ENCODE measurements at places on chromosomes 2 and 18.

GRCh38 chr2:233354500-233354924 is 218 bp downstream of the DGKD start:
- DNase-seq, result no peak

- DNase-seq, result peak; percentile 77
Observed at GRCh38 chr2:28300485-28301341, 91.9 kb upstream of the FOSL2 start.

DNA sequence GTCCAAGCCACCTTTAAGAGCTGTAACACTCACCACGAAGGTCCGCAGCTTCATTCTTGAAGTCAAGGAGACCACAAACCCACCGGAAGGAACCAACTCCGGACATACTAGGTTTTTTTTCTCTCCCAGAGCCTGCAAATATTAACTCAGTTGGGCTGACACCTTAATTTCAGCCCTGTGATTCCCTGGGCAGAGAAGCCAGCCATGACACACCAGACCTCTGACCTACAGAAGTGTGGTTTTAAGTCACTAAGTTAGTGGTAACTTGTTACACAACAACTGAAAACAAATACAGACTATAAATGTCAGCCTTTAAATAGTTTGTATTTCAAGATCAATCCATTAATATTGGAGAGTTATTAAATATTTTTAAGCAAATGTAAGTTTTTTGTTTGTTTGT is 855.1 kb downstream of the TMEM182 start:
- no peak for DNase-seq

DNA sequence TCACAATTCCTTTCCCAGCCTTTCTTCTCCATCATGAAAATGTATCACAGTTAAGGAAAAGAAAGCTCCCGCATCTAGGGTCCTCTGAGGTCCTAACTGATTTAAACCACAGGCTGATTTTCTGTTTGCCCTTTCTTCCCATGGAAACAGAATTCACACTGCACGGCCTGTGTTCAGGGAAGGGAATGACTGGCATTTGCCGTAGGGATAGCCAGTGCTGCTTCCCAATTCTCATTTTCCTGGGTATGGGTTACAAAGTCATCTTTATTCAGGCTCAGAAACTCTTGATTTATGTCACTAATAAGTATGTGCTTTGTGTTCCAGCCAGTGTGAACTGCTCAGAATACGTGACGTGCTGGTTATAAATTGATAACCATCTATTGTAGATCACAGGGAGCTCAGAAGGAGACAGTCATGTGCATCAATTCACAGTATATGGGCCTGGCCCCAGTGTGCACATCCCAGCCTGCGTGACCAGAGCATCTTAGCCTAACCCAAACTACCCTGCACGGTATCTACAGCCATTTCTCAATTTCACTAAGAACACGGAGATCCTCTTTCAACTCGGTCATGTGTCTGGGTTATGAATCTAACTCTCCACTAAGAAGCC is 163.3 kb downstream of the LRRC30 start:
- DNase-seq, result no peak

DNA sequence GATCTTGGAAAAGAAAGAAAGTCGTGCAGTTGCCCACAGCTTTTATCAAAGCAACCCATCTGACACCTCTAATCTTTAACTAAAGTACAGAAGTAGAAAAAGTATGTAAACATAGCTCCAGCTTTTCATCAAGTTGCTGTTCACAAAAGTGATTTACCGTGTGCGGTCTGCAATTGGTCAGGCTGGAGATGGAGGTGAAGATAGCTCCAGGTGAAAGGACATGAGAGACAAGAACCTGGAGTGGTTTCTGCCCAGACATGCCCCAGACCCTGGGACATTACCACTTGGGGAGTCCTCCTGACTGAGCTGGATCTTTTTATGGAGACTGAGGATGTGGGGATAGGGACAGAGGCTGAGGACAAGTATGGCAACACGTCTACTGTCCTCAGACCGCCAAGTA is 82.7 kb downstream of the LAMA1 start:
- no peak for DNase-seq

DNA sequence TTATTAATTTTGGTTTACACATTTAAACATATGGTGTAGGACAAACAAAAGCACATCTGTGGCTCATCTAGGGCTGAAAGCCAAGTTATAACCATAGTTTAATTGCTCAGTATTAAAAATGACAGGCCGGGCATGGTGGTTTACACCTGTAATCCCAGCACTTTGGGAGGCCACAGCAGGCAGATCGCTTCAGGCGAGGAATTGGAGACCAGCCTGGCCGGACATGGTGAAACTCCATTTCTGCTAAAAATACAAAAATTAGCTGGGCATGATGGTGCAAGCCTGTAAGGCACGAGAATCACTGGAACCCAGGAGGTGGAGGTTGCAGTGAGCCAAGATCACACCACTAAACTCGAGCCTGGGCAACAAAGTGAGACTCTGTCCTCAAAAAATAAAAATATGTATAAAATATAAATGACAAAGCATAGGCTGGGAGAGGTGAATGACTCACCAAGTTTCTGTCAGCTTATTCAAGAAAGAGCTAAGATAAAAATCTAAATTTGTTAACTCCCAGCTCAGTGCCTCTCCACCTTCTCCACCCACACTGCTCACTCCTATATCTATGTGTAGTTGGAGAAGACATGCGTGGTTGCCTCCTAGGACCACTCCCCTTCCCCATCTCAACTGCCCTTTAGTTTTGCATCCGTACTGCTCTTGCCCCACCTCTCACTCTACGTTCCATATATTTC is 79.2 kb upstream of the PID1 start:
- peak; percentile 34 for DNase-seq

GRCh38 chr2:43033466-43034241 is 192.8 kb downstream of the ZFP36L2 start:
- no peak for DNase-seq

DNA sequence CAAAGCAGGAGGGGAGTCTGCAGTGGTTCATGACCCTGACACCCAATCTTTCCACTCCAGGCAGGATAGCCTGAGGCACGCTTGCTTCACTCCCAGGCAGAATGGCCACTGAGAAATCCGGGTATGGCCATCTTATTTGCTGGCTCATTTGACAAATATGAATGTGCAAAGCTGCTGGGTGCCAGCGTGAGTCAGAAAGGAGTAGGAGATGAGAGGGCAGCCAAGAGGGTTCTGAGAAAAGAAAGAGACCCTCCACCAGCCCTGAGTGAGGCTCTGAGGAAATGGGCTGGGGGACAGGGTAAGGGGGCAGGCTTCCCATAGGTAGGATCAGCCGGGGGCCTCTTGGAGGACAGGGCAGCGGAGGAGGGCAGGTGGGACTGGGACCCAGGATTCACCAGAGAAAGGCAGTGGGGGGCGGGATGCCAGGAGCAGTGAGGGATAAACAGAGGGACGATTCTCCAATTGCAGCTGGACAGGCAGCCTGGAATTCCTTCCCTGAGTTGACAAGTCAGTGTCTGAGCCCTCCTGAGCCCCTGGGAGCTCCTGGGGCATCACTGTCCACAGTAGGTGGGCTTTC is 15.2 kb downstream of the RAMP1 start:
- DNase-seq, result peak; percentile 58

DNA sequence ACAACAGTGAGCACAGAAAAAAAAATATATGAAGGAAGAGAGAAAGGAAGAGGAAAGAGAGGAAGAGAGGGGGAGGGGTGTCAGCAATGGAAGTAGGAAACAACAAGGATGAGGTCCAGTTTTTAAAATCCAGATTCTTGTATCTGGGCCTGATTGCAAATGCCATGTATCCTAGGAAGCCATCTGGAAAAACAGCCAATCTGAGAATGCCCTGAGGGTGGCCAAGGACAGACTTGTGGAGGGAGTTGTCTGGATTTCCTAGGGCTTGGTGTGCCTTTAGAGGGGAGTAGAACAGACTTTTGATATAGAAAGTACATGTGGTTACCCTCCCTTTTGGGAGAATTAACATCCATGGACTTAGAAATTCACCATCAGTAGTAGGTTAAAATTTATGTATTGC is 47.1 kb downstream of the PRKCE start:
- no peak for DNase-seq

DNA sequence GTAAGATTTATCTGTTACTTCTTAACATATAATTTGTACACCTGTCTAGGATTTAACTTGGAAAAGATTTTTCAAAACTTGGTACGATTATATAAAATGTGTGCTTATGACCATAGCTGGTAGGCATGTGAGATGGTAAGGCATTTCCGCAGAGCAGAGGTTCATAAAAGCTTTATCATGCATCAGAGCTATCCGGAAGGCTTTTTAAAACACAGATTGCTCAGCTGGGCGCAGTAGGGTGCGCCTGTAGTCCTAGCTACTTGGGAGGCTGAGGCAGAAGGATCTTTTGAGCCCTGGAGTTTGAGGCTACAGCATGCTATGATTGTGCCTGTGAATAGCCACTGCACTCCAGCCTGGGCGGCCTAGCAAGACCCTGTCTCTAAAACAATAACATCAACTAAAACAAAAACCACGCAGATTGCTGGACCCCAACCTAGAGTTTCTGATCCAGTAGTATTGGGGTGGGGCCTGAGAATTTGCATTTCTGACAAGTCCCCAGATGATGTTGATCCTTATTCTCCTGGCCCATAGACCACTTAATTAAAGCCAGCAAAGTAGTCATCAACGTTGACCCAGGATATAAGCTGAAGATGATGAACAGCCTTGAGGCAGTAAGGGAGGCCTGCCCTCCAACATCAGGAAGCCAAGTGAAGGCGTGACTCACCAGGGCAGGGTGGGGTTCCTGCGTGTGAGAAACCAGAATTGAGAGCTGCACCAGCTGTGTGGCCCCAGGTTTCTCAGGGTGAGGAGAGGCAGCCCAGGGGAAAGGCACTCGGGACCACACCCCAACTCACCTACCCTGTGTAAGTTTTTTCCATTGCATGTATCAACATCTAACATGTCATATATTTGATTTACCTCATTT is 21.6 kb upstream of the SLC20A1 start:
- DNase-seq, result peak; percentile 90

DNA sequence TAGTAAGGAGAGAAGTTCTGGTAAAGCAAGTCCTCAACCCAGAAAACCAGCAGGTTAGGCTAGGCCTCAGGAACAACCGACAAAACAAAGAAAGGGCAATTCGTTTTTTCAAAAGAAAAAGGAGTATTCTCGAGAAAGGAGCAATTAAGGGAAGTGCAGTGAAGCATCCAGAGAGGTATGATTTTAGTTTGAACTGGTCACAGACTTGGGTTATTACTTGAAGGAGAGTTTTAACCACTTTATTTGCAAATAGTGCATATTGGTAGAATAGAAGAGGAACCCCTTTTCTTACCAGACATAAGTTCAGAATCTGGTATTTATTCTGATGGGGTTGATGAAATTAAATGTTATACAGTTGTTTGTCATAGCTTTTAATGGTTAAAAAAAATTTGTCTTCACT is 110.0 kb upstream of the GCFC2 start:
- no peak for DNase-seq

- no peak for DNase-seq
Observed at GRCh38 chr2:136389809-136390208, 271.9 kb upstream of the CXCR4 start.

DNA sequence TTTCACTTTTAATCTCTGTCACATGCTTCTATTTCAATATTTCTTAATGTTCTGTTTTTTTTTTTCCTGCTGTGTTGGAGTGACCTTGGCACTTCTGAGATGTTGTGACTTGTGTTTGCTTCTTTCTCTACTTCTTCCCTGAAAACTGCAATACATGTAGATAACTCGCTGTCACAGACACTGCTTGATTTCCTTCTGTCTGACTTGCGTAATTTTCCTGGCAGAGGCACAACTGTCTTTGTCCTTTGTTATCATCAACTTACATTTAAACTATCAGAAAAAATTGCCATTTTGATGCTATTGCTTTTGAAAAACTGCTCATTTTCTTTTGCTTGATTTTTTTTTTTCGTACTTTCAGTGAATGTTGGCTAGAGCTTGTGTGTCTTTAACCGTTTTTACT is 69.0 kb downstream of the BABAM2 start:
- DNase-seq, result peak; percentile 64

- peak; percentile 35 for DNase-seq
Observed at GRCh38 chr2:26721115-26722032, 28.9 kb downstream of the KCNK3 start.

DNA sequence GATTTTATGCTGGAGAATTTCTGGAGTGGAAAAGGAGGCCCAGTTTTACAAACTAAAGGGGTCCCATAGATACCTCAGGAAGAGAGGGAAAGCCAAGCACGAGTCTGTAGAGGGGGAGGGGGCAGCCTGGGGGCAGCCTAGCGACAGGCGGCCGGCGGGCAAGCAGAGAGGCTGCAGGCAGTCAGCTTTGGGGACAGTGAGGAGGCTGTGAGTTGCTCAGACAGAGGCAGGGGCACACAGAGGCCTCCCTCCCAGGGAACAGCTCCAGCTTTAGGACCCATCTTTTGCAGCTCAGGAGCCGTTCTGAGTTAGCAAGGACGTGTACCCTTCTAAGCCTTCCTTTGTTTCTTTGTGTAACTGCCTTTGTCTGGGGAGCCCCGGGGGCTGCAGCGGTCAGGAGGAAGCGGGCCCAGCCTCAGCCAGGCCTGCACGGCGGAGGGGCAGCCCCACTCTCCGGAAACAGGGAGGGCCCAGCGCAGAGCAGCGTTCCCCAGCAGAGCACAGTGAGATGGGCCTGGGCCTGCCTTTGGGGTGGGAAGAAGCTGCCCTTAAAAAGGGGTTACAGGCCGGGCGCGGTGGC is 41.1 kb upstream of the RALBP1 start:
- no peak for DNase-seq

DNA sequence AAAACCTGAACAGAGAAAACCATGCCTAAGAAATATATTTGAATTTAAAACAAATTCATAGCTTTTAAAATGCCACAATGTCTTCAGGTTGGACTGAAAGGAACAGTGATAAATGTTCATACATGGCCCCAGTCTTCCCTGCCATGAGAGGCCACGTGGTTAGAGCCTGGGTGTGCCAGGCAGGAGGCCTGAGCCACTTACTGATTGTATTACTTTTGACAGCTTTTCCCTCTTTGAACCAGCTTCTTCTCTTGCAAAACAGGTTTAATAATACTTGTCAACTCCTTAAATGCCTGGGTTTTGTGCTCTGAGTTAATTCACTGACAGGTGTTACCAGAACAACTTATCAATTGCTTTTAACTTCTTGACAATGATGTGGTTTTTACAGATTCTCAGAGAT is 27.0 kb downstream of the RBKS start:
- DNase-seq, result no peak

GRCh38 chr18:28174181-28174905 is 2.6 kb downstream of the CDH2 start:
- no peak for DNase-seq

- DNase-seq, result peak; percentile 11
Observed at GRCh38 chr18:31513189-31513935, 15.4 kb downstream of the DSG2 start.

DNA sequence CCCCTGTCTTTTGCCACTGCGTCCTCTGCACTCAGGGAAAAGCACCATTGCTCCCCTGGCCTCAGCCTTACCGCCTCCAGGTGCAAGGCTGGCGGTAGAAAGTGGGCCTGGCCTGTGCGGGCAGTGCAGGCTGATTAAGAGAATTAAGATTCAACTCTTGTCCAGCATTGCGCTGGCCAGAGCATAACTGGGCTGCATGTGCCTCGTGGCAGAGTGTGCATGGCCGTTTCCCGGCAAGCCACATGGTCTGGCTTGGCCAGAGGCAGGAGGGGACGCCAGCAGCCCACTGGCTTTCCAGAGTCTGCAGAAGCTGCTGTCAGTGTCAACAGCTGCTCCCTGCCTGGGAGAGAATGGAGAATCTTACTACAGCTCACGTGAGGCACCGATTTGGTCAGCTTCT is 12.3 kb downstream of the NTSR2 start:
- no peak for DNase-seq

All from fibroblast of the aortic adventitia (primary cell).